ENCODE measurements at places on chromosomes 4 and X.

DNA sequence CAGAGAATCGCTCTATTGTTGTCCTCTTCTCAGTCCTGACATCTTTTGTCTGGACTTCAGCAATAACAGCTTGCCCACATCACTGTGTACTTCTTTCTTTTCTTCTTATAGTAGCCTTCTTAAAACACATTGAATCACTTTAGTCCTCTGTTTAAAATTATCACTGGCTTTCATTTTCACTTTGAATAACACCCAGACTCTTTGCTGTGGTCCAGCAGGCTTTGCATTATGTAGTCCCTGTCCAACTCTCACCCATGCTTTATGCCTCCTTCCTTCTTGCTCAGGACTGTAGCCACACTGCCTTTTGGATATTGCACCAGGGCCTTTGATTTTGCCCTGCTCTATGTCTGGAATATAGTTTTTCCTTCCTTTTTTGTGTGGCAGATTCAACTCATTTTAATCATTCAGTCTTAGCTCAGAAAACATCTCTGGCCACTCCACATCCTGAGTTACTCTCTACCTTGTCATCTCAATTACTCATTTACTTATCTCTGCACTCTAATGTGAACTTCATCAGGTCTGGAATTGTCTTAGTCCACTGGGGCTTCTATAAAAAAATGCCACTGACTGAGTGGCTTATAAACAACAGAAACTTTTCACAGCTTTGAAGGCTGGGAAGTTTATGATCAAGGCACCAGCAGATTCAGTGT, 168.2 kb downstream of the C4orf33 start:
- no peak for DNase-seq

DNA sequence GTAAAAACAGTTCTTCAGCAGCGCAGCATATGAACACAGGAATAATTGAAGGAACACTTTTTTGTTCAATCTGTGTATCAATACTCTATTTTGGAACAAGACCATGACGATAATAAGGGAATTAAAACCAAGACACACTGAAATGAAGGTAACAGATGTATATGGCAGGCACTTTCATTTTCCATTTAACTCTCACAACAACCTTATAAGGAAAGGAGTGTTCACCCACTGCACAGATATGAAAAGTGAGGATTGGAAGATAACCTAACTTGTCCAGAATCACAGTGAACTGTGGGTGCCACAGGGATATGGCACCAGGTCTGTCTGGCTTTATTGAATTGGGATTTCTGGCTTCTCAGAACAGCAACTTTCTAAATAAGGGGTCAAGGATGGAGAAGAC, 153.3 kb downstream of the MID1IP1 start:
- DNase-seq = no peak

DNA sequence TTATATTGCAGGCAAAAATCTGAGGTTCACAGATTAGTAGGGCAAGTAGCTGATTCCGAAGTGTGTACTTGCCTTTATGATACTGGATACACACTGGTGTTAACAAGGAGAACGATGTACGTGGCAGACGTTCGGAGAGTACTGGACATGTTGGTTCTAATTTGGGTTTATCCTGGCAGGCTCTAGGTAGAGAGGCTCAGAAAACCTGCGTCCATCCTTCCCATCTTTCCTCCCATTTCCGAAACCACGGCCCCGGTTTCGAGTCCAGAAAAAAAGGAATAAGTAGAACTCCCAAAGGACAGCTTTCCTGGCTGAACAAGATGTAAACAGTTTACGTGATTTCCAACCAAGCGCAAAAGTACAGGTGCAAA, 351 bp upstream of the SLC30A9 start:
- no peak for DNase-seq

DNA sequence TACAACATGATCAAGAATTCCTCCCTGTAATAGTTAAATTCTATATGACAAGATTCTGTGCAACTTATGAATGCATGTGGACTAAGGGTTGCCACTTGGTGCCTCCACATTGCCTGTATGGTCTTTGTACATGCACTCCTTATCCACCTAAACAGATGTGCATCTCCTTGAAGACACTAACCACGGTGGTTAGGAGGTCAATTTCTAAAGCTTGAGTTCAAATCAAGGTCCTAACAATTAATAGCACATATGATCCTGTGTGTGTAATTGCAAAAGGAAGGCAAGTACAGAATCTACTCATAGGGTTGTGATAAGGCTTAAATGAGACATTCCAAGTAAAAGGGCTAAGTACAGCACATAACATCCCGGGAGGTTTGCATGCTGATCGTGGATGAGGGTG, 1.5 kb upstream of the IL21 start:
- DNase-seq = no peak

GRCh38 chrX:78622831-78623230, 36.3 kb downstream of the RTL3 start:
- DNase-seq = no peak

DNA sequence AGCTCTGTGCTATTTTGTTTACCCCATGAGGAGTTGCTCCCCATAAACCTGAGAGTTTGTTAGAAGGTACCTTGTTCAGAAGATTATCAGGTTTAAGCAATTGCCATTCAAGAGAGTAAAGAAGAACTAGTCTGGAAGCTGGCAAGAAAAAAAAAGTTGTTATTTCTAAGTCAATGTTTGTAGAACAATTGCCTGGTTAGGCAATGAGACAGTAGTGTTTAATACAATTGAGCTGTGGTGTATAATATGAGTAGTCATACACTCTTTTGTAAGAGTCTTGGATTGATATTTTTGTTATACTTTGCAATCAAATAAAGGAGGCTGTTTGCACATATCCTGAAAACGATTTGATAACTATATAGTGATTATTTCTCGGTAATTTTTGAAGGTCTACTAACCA, 44.7 kb downstream of the GALNT7 start:
- no peak for DNase-seq

- DNase-seq = no peak
Measured at GRCh38 chr4:58061967-58062366, 951.8 kb upstream of the IGFBP7 start.

- DNase-seq = no peak
Measured at GRCh38 chr4:73620115-73620792, at the start of gene RASSF6. Gene RASSF6, minus strand, starts transcription at chr4:73620436. Its CDS starts 8,641 bp downstream, at chr4:73611795.

DNA sequence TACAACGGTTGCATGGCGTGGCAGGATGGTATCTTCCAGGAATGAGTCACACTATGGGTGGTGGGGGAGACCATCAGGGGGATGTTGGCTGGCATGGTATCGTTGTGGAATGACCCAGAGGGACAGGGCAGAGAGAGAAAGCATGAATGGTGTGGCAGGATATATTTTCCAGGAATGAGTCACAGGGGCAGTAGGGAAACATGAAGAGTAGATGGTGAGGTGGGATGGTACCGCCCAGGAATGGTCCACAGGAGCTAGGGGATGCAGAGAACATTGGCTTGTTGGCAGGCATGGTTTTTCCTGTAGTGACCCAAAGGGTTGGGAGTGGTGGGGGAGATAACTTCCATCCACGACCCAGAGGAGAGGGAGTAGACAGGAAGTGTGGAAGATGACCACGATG, 62.4 kb downstream of the MAOA start:
- DNase-seq = no peak

All from smooth muscle cell of the brain vasculature (primary cell).